ENCODE measurements at places on chromosomes 6 and 20.

DNA sequence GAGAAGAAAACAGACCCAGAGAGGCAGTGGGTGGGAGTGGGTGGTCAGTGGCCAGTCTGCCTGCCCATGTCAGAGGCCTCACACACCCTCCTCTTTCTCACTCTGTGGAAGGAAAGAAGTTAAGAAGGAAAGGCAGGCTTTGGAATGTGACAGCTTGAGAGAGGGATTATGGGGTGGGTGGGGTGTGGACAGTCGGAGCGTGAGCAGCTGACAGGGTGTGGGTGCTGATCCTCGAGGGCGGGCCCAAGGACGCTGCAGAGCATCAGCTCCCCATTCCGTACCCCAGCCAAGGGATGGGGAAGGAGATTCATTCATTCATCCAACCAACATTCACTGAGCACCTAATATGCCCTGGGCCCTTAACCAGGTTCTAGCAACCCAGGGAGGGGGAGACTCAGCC is 4.8 kb downstream of the TGM6 start:
- DNase-seq = no peak

GRCh38 chr20:3031524-3032147 is 11.8 kb upstream of the GNRH2 start:
- DNase-seq = no peak

GRCh38 chr6:143629104-143630080 is 48.4 kb upstream of the PHACTR2 start:
- no peak for DNase-seq

DNA sequence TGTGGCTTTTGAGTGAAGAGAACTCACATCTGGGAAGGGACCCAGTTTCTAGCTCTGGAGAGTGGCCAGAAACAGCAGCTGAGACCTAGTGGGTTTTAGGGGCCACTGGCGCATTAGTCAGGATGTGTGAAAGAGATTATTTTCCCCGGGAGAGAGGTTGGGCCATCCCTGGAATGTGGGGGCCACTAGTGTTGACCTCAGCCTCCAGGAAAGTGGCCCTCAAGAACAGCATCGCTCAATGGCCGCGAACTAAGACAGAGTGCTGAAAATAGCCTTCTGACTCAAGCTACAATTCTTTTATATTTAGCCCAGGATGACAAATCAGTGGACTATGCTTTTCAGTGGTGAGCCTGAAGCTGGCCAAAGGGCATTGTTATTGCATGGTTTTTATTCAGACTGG is 210.4 kb upstream of the RNF24 start:
- DNase-seq = no peak

GRCh38 chr6:89970609-89971337 is 76.5 kb downstream of the GJA10 start:
- peak; percentile 49 for DNase-seq

GRCh38 chr6:3741477-3741871 is 10.0 kb downstream of the PXDC1 start:
- no peak for DNase-seq

- DNase-seq = no peak
Measured at GRCh38 chr20:602111-602970, 7.8 kb downstream of the TCF15 start.

GRCh38 chr20:5156675-5157448 is 30.1 kb downstream of the CDS2 start:
- no peak for DNase-seq

DNA sequence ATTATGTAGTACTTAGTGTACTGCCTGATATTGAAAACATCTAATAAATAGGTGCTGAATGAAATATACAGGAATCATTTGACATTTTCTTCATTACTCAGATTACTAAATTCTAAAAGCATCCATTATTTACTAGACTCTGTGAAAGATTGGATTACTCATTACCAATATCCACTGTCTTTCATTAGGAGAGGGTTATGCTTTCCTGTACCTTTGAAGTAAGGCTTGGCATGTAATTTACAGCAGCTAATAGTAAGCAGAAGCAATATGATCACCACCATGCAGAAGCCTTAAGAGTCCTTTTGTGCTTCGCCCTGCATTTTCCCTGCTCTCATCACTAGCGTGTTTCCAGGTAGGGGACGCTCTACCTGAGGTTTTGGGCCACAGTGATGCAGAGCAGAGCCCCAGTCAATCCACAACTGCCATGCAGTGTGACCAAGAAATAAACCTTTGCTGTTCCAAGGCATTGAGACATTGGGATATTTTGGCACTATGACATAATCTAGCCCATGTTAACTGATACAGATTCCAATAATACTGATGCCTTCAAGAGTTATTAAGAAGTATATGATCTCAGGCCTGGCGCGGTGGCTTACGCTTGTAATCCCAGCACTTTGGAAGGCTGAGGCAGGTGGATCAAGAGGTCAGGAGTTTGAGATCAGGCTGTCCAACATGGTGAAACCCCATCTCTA is 502.8 kb upstream of the MARCKS start:
- no peak for DNase-seq

DNA sequence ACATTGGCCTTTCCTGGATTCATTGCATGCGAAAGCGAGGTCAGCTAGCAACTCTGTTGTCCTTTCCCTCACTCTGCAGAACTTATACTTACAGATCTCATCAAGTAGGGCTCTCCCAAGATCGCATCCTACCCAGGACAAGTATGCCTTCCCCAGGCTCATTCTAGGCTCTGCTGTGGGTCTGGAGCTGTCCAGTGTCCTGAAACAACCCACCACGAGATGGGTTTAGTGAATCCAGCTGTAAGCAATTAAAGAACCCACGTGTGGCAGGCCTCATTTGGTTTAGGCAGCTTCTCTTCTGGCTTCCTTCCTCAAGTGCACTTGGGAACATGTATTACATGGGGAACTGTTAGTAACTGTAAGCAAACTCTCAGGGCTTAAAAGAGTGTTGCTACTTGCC is 406.5 kb upstream of the CHD6 start:
- DNase-seq = peak; percentile 7

DNA sequence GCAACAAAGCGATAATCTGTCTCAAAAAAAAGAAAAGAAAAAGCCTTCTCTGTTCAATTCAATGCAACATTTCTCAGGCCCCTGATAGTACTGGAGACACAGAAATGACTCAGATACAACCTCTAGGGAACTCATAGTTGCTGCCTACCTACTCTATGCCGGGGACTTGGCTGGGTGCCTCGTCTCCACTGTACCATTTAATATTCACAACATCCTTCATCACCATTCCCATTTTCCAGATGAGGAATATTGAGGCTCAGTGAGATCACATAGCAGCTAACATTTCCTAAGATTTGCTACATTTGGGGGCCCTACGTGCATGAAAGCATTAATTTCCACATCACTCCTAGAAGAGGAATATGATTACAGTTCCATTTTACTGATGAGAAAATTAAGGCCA is 7.5 kb downstream of the NOL4L start:
- DNase-seq = no peak

GRCh38 chr6:12709116-12709515 is 7.5 kb upstream of the PHACTR1 start:
- DNase-seq = no peak
